Ovary (tissue), 10 donors: ENCODE measurements at places on chromosomes 12 and 14.

DNA sequence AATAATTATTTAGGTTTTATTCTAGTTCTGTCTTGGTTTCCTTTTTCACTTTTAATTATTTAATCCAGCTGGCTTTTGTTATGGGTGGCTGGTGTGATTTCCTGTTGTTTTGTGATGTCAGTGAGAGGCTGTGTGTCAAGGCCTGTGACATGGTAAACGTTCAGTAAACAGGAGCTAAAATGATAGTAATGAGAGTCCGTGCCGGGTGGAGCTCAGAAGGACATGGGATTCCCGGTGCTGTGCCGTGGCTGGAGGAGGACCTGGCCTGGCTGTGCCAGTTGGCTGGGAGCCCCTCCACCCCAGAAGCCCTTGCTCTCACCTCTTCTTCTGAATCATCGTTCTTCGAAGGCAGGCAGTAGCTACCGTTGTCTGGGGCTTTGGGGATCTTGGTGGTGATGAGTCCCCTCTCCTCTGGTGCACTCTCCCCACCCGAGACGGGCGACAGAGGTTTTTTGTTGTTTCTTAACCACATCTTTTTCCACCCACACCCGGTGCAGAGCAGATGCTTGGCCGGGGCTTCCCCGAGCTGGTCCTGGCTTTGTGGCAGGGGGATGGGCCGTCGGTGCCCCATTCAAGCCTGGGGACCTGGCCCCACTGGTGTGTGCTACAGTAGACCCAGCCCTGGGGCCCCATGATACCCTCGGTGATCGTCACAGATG is 29.1 kb downstream of the SH2B3 start:
- DNase-seq = peak; percentile 85

DNA sequence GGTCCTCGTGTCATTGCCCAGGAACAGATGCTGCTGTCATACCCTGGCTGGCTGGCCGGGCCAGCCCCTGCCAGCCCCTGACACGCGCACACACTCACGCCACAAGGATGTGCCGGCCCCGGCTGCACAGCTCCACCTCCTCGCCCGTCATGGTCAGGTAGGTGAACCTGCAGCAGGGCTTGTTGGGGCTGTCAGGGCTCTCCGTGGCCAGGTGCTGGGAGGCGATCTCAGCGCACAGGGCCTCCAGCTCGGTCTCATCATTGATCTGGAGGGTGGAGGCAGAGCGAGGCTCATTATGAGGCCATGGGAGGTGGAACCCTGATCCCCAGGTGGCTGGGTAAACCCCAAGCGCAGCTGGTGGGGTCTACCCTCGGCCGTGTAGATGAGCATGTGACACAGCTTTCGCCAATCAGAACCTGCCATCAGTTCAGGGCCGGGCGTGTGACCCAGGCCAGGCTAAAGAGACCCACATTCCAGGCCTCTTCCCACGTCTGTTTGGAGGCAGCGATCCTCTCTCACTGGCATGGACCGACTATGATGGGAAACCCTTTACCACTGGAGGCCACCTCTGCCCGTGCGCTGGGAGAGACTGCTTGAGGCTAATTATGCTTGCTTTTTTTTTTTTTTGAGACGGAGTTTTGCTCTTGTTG is 38.8 kb downstream of the TRAFD1 start:
- DNase-seq = no peak

DNA sequence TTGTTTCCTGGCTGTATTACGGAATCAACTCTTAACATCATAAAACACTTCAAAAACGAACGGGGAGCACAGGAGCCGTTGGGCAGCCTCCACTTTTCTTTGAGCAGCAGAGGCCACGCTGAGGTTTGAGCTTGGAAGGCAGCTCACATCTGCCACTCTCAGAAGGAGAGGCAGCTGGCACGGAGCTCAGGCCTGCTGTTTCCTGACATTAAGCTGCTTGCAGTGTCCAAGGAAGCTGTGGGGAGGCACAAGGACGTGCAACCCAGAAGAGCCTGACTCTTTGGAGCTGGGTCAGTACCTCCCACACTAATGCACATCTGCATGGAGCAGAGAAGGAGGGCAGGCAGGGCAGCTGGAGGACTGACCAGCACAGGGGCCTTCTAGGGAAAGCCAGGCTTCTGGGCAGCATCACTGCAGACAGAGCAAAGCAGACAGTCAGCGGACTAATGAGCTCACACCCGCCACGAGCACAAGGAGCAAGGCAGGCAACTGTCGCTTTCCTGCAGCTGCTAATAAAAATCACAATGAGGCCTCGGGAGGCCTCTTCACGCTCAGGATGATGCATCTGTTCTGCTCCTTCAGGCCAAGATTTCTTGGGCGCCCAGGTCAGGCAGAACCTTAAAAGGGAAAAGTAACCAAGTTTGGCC is 211.1 kb downstream of the GLT1D1 start:
- DNase-seq = no peak

DNA sequence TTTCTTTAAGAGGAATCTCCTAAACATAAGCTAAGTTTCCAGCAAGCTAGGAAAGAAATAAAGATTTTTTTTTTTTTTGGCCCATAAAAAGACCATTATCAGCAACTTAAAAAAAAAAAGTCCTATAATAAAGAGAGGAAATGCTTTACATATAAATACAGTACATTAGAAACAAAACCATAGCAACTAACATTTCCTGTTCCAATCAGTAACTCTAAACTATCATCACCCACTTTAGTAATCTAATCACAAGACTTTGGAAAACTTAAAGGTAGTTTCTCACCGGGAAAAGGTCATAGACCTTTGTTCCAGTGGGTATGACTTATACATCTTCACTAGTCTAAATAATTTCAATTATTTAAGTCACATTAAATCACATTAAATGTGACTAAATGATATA is 11.1 kb downstream of the SPTSSA start:
- DNase-seq = no peak

DNA sequence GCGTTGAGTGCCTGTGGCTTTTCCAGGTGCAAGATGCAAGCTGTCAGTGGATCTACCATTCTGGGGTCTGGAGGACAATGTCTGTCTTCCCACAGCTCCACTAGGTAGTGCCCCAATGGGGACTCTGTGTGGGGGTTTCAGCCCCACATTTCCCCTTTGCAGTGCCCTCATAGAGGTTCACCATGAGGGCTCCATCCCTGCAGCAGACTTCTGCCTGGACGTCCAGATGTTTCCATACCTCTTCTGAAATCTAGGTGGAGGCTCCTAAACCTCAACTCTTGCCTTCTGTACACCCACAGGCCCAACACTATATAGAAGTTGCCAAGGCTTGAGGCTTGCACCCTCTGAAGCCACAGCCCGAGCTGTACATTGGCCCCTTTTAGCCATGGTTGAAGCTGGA is 52.9 kb downstream of the PRKCH start:
- DNase-seq = no peak

- DNase-seq = no peak
Measured at GRCh38 chr12:124992874-124993625, 395 bp upstream of the BRI3BP start.

GRCh38 chr12:47356129-47356700 is 276.5 kb upstream of the AMIGO2 start:
- no peak for DNase-seq

GRCh38 chr12:124507188-124508109 is 60.0 kb downstream of the NCOR2 start:
- DNase-seq = no peak

DNA sequence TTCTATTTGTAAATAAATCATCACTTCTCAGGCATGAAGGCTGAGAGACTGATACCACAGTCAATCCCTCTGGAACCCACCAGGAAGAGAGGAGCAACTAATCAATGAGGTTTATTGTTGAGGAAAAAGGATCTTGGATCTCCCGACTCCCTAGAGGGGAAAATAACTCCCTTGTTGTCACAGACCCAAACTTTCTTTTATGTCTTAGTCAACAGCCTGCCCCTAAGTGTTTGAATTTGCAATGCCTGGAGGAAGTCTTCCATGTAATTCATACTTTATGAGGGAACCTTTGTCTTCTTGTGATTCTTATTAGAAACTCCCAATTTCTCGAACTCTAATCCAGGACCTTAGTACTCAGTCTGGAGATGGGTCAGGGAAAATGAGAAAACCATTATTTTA is 805.8 kb downstream of the DIO2 start:
- DNase-seq = no peak

- DNase-seq = no peak
Measured at GRCh38 chr12:88063375-88063774, 34.2 kb upstream of the C12orf50 start.

GRCh38 chr12:2173971-2174370 is 121.2 kb downstream of the CACNA1C start:
- no peak for DNase-seq

DNA sequence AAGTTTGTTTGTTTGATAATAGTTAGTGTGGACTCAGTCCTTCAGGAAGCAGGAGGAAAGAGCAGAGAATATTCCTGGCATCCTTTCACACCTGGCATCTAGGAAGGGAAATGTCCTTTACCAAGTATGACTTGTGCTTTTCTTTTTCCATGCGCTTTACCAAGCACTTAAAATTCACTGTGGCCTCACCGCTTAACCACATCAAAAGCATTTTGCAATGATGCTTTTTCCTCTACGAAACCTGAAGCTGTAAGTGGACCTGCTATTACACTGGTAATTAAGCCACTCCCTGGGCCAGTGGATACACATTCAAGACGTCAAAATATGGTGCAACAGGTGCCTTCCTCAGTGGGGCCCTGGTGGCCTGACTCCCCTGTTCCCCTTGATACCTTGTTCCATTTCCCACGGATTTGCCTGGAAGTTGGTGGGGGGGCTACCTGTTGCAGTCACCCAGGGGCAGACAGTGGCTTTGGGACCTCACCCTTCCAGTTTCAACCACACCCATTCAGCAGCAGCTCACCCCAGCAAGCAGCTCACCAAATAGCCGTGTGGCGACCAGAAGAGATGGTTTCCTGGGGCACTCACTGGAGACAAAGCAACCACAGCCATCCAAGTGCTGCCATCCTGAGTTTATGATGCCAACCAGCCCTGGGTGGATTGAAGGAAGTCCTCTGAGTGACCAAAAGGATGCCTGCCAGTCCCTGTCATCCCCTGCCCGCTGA is 14.2 kb upstream of the FZD10 start:
- no peak for DNase-seq

DNA sequence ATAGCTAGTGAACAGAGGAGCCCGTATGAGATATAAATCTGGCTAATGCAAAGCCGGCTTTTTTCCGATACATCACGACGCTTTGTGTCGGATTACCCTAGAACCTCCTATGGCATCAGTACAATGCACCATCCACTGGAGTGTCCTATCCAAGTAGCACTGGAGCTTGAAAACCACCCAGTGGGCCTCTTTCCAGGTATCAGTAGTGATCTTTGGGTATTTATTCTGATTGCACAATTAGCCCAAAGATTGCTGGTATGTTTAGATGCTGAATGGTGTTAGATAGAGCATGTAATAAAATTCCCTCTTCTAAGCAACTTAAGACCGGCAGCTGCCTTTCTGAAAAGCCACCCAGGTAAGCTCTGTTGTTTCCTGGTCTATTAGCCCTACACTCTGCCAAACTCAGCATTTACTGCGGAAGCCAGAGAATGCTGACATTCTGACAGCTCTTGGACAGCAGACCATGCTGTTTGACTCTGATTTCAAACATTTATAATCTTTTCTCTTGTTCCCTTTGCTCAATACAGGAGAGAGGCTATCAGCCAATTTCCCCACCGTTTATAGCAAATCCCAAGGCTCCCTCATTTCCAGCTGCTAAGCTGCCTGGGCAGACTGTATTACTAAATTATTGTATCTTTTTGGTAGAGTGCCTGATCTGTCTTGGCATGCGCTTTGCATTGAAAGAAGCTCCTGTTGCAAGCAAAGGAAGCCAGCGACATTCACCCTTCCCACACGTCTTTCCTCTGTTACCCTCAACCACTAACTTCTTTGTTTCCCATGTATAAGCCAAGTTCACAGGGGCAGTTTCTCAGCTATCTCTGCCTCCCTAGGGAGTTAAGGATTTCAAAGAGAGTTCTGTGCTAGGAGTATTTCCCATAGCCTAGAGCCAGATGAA is 388.3 kb upstream of the GARIN6 start:
- no peak for DNase-seq

- no peak for DNase-seq
Measured at GRCh38 chr14:92556255-92556741, 42.7 kb downstream of the RIN3 start.

GRCh38 chr12:105214670-105215375 is 21.2 kb downstream of the APPL2 start:
- no peak for DNase-seq

DNA sequence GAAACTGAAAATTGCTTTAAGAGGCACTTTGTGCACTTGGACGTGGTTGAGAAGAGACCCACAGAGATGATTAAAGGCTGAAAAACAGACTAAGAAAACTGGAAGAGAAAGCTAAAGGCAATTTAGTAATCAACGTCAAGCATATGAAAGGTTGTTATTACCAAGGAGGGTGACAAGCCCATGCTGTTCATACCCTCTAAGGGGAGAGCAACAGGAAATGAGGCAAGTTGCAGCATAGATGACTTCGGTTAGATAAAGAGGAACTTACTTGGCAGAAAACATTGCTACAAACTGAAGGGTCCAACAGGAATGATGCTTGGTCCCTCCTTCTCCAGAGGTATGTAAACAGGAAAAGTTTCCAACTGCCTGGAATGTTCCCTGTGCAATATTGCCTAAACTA is 107.8 kb downstream of the DUSP6 start:
- DNase-seq = no peak

- DNase-seq = peak; percentile 21
Measured at GRCh38 chr14:103735815-103736545, 20.4 kb downstream of the ZFYVE21 start.

DNA sequence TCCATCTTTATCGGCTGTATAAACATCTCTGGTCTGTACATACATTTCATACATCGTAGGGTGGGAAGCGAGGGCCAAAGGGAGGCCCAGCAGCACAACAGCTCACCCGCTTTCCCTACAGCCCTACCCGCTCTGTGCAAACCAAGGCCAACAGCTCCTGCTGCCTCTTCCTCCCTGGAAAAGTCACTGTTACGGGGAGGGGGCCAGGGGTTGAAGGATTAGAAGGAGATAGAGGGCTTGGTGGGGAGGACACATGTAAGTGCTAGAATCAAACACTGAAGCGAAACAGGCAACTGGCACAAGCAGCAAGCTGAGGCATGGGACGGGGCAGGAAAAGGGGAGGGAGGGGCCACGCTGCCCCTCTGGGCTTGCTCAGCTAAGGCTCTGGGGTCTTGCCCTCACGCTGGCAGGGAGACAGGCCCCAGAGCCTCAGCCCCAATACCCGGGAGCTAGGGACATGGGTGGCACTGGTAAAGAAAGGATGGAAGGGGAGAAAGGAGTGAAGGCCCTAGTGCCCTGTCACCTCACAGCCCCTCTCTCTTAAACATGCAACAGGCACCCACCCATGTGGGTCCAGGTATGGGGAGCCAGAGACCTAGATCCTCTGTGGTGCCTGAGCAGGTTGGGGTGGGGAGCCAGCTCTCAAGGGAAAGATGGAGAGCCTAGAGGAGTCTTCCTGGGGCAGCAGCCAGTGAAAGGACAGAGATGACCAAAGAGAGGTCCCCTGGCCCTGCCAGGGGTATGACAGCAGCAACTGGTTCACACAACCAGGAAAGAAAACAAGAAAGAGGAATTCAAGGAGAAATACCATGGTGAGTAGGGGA is 14.4 kb downstream of the SPRYD3 start:
- no peak for DNase-seq

- no peak for DNase-seq
Measured at GRCh38 chr14:93789228-93790130, 1.2 kb upstream of the PRIMA1 start.

- no peak for DNase-seq
Measured at GRCh38 chr12:24488091-24488596, 460.8 kb downstream of the BCAT1 start.

GRCh38 chr12:84862186-84862585 is 50.4 kb downstream of the SLC6A15 start:
- no peak for DNase-seq

- no peak for DNase-seq
Measured at GRCh38 chr12:112892856-112893255, 13.9 kb upstream of the OAS1 start.
